ENCODE measurements at places on chromosomes 12 and 14.

- no peak for DNase-seq
These were observed 21.4 kb upstream of the TMTC2 start for GRCh38 chr12:82665142-82665923.

GRCh38 chr14:34398024-34398423 is 64.0 kb downstream of the SPTSSA start:
- no peak for DNase-seq

DNA sequence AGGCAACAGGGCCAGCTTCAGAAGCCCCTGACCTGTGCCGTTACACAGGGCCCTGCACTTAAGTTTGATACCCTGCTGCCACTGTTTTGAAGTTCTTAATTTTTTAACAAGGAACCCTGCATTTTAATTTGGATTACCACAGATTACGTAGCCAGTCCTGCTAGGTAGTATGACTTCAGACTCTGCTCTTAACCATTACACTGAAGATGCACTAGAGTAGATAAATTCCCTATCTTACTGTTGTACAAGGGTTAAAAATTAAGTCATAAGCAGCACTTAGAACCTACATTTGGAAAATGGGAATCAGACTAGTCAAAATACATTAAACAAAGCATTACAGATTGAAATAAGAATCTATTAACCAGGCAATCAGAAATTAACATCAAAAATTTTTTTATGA is 2.3 kb downstream of the GNPNAT1 start:
- no peak for DNase-seq

- DNase-seq: no peak
These were observed 7.4 kb downstream of the TCP11L2 start for GRCh38 chr12:106309671-106310505.

DNA sequence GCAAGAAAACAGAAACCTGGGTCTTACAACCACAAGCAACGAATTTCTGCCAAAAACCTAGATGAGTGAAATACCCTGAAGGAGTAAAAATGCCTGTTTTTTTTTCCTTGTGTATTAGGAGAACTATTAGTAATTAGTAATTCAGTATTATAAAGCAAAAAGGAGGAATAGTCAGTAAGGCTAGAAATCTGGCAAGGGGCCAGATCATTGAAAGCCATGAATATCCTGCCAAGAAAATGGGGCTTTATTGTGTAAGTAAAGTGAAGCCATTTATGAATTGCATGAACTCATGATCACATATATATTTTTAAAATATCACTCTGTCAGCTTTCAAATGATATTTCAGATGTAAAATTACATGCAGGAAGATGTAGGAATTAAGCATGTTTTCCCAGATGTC is 57.9 kb downstream of the TXNDC16 start:
- no peak for DNase-seq

DNA sequence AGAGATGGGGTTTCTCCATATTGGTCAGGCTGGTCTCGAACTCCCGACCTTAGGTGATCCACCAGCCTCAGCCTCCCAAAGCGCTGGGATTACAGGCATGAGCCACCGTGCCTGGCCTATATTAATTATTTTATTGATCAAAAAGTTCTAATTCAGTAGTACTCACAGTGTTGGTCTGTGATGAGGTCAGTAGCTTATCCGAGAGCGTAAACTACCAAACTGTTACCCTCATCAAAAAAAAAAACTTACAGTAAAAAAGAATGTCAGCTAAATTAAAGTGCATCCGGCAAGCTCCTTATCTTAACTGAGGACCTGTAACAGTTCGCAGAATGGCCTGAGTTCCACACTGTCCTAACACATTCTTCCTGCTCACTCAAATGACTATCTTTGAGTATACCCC is 228.2 kb downstream of the SOX5 start:
- no peak for DNase-seq

DNA sequence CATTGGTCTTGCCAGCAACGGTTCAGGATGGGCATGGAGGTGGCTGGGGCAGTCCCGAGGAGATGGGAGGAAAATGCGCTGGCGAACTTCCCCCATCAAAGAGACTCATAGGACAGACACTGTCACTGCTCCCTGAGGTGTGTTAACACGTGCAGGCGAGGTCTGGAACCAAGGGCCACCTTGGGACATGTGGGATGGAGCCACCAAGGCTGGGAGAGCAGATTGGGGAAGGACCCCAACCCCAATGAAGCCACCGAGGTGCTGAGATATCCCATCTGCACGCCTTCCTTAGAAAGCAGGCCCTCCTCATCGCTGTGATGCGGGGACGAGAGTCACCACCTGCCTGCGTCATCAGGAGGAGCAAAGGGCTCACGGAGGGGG is 16.9 kb upstream of the BEGAIN start:
- no peak for DNase-seq

DNA sequence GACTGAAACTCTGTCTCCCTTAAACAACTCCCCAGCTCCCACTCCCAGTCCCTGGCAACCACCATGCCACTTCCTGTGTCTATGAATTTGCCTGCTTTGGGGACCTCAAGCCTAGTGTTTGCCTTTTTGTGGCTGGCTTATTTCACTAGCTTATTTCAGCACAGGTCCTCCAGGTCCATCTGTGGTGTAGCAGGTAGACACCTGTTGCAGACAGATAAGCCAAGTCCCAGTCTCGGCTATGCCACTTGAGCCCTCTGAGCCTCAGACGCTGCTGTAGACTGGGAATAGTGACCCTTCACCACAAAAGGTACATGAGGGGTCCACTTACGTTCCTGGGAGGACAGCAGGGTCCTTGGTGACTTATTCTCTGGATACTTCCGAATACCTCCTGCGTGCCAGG is 24.4 kb upstream of the KLC1 start:
- no peak for DNase-seq

DNA sequence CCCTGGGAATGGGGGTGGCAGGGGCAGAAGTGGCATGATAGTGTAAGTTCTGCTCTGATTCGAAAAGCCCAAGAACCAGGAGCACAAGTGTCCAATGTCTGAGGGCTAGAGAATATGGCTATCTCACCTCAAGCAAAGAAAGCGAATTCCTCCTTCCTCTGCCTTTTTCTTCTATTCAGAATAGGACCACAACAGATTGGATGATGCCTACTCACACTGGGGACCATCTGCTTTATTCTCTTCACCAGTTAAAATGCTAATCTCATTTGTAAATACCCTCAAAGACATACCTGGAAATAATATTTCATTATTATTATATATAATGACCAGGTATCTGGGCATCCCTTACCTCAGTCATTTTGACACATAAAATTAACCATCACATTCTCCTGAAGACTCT is 808.7 kb downstream of the NRXN3 start:
- DNase-seq: no peak

DNA sequence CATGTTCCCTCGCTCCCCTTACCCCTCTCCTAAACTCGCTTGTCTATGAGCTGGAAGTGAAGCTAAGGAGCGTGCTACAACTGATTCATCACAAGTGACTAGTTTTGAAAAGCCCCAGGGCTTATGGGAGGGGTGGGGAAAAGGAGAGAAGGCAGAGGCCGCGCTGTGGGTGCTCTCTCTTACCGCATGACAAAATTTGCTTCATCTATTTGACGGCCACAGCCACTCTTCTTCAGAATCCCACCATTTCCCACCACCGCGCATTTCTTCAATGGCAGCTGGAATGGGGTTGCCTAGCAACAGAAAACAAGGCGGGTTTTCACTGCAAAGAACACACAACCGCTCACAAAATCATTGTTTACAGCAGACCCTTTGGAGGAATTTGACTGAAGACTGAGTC is 79.4 kb downstream of the ST8SIA1 start:
- DNase-seq: no peak

DNA sequence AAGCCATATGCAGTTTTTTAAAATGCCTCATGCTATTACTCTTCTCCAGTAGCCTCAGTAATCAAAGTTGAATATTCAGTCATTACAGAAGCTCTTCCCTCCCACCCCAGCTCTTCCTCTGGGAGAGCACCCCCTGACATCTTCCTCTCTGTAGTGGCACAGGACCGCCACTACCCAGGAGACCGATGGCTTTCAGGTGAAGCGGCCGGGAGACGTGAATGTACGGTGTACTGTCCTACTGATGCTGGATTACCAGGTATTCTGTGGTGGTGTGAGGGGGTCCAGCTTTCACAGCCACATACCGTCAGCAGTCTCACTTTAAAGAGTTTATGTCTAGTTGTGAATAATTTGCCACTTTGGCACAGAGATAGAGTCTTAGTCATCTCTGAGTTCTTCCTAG is 4.6 kb downstream of the SMARCD1 start:
- DNase-seq: no peak

- no peak for DNase-seq
These were observed 449.4 kb downstream of the RERGL start for GRCh38 chr12:17640615-17641014.

DNA sequence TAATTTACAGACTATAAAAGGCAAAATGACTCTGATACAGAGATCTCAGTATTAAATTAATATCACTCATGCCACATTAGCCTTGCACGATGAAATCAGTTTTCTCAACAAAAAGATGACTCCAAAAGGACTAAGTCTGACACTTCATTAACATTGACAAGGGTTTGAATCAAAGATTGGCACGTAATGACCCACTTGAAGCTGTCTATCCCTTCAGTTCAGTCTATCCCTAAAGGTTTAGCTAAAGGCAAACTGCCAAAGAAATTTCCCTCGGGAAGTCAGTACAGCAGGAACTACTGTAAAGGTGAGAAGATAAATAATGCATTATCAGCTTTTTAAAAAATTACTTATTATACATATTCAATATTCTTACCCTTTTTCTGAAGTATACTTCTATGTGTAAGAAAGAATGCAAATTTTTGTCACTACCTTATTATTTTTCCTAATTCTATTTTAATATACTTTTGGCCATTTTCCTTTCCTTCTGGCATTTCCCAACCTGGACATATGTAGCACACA is 127.1 kb downstream of the NELL2 start:
- DNase-seq: no peak

DNA sequence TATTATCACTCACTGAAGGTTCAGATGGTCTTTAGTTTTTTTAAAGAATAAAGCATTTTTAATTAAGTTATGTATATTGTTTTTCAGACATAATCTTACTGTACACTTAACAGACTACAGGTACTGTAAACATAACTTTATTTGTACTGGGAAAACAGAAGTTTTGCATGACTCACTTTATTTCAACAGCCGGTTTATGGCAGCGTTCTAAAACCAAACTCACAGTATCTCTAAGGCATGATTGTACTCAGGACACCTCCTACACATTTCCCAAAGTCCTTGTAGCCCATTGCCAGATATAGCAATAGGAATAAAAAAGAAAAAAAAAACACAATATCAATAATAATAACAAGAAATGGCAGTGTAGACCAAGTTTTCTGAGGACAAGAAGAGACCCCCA is 1341.4 kb downstream of the FSCB start:
- DNase-seq: no peak

- DNase-seq: no peak
These were observed 41.8 kb downstream of the GALNT9 start for GRCh38 chr12:132287391-132288238.

DNA sequence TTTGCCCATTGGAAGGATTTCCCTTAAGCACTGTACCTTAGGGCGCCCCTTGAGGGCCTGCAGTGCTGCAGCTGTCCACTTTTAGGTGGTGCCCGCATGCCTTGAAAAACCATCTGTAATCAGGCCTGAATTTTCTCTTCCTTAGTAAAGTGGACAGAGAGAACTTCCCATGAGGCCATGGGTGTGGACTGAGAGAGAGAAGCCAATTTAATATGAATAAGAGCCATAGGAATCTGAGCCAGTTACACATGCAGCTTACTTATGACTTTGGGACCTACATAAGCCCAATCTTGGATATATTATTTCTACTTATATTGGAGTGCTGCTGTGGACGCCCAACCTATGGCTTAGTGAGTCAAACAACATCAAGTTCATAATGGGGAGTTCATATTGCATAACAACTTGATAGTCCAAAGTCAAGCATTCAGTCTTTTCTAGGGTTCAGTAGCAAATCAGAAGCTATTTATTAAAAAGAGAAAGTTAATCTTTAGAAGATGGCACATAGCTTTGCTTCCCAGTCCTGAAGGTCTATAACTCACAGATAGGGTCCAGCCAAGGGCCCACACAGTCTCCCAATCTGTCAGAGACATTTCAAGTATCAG is 11.1 kb upstream of the ETV6 start:
- DNase-seq: no peak

- DNase-seq: no peak
These were observed 80.1 kb downstream of the PHETA1 start for GRCh38 chr12:111288771-111289170.

- no peak for DNase-seq
These were observed 3.0 kb upstream of the PIANP start for GRCh38 chr12:6703631-6704030.

DNA sequence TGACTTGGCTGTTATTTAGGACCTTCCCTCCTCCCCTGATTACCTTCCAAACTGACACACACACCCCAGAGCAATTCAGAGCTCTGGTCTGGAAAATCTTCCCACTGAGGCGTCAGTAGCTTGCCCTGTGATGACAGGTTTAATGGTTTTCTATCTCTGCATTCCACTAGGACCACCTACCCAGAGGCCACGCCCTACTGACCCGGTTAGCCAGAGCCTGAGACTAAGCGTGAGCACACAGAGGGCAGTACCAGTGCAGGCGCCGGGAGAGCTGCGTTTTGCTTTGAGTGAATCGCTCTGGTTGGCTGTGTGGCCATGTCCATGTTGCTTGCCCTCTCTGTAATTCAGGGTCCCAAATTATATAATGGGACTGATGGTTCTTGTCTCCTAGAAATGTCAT is 36.2 kb upstream of the ATP2A2 start:
- no peak for DNase-seq

DNA sequence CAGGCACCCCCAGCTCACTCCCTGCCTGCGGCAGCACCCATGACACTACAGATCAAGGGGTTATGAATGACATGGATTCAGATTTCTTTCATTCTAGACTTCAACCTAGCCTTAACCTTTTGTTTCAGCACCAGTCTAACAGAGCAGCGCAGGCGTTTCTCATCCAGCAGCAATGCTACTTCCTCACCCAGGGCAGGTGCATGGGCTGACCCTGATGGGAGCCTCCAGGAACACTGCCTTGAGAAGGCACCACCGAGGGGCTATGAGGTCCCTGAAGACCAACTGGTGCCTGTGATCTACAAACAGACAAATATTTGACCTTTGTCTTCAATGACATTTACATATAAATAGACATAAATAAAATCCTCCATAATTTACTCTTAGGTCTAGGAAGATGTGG is 10.8 kb downstream of the CDCA4 start:
- DNase-seq: no peak

DNA sequence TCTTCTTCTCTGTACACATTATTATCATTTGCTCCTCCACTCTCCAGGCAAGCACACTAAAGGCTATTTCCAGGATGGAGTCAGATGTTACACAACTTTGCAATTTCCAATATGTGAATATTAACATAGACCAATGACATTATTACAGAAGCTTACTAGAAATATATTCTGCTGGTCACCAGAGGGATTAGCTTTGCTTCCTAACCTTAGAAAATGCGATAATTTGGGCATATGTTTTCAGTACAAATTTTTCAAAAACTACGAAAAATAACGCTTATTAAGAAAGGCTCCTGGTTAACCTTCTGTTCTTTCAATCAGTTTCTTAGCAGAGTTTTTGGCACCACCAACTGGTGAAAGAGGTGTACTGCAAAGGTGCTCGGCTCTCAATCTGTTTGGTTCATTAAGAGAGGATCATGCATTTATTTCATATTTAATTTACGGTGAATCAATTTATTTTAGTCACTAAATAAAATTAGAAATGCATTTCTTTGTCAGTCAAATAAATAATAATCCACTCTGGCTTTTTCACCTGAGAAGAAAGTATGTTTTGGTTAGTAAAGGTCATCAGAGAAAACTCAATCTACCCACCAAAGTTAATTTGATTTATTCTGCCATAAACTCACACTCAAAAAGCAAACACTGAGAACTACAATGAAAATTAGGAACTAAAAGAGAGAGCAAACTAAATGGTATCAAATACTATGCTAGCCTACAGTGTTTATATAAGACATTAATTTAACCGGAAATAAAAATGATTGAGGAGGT is 39.2 kb downstream of the EFCAB11 start:
- peak; percentile 8 for DNase-seq
